OCI-M1 (cell line): ENCODE measurements at places on chromosomes 5 and 9.

GRCh38 chr9:1469996-1470395, 419.8 kb downstream of the DMRT2 start:
- no peak for DNase-seq

- DNase-seq: no peak
Measured at GRCh38 chr9:135889564-135890189, 17.7 kb downstream of the CAMSAP1 start.

- DNase-seq: no peak
Measured at GRCh38 chr9:136997830-136998234, 1.5 kb upstream of the CLIC3 start.

DNA sequence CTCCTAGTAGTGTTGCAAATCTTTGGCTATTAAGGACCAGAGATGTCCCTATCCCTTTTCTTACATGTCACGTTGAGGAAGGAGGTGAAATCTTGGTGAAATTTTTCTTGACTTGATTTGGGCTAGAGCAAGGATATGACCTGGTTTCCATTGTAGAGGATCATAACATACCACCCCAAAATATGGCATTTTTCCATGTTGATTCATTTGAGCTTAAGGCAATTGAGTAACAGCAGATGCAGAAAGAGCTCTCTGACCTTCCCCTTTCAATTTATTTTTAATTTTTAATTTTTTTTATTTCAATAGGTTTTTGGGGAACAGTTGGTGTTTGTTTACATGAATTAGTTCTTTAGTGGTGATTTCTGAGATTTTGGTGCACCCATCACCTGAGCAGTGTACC, 61.2 kb upstream of the MAP1B start:
- DNase-seq: no peak

DNA sequence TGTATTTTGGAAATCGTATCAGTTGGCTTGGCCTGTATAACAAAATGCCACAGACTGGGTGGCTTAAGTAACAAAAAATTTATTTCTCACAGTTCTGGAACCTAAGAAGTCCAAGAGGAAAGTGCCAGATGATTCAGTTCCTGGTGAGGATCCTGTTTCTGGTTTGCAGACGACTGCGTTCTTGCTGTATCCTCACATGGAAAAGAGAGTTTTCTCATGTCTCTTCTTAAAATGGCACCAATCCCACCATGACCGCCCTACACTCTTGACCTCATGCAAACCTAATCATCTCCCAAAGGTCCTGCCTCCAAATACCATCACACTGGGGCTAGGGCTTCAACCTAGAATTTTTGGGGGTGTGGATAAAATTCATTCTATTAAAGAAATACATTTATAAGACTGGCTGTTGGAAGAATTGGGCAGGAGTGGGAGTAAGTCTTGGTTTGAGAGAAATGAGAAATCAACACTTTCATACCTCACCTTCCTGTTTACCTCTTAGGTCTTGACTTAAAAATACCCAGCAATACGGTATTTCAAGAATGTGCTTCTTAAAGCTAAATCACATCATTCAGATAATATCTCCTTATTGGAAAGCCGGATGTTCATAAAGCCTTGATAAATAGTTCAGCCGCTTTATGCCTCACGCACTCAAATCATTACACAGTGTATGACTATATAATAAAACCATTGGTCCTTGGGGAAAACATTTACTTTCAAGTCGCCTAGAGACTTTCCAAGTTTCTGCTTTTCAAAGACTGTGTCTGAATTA, 28.7 kb downstream of the PTTG1 start:
- no peak for DNase-seq

GRCh38 chr5:158032246-158032645, 173.3 kb upstream of the CLINT1 start:
- DNase-seq: no peak
